NCI-H1930 (cell line): ENCODE measurements at places on chromosomes 2 and 18.

- no peak for DNase-seq
These were observed 323.1 kb downstream of the SLC8A1 start for GRCh38 chr2:40128796-40129195.

- no peak for DNase-seq
These were observed 18.0 kb downstream of the TBR1 start for GRCh38 chr2:161434118-161434517.

- DNase-seq = no peak
These were observed 1.1 kb downstream of the PRKRA start for GRCh38 chr2:178449700-178450523.

DNA sequence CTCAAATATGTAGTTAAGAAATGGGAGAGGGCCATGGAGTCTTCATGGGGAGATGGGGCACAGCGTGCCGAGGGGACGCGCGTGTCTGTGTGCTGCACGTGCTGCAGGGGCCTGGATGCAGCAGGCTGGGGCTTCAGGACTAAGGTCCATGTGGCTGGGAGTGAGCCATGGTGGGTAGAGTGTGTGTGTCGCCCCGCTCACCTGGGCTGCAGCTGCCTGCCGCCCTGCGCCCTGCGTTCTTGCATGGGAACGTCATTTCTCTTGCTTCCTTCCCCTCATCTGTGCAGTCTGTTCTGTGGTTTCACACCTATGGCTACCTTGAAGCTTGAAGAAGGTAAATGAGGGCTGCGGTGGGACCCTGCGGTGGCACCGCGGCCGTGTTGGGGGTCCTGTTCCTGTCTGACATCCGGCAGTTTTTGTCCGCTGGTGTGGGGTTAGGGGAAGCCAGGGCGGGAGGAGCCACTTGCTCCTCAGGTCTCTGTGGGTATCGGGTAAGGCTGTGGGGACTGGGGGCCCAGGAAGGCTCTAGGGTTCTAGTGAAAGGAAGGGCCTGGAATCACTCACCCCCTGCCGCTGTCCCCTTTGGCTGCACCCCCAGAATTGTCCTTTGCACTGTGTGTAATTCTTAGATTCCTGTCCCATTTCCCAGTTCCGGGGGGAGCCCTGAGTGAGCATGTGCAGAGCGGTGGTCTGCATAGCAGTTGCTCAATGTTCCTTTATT, 54.1 kb upstream of the HS6ST1 start:
- DNase-seq = no peak

GRCh38 chr2:111176388-111176787, 55.7 kb downstream of the BCL2L11 start:
- no peak for DNase-seq

- no peak for DNase-seq
These were observed 135.2 kb downstream of the RTN4 start for GRCh38 chr2:54915101-54915500.

DNA sequence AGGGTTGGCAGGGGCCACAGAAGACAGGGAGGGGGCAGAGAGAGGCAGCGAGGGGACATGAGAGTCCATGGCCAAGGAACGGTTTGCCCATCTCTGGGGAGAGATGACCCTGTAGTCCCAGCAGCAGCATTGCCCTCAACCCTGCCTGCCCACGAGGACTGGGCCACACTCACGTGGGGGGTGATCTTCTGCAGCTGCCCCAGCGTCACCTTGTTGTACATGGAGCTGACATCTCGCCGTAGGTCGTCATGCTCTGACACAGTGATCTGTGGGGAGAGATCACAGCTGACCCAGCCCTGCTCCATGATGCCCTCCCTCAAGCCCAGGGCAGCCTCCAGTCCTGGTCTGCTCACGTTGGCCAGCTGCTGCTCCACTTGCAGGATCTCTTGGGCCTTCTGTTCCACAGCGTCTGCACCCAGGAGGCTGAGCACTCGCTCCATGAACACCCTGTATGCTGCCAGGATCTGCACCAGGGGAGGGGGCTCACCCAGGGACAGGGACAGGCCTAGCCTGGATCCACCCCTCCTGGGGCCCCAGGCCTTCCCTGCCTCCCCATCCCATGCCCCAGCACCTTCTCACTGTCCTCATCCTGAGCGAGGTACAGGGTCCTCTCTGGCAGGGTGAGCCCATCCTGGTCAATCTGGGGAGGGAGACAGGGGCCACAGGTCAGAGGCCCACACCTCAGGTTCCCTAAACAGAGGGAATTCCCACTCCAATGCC, 2.8 kb downstream of the ECEL1 start:
- no peak for DNase-seq

DNA sequence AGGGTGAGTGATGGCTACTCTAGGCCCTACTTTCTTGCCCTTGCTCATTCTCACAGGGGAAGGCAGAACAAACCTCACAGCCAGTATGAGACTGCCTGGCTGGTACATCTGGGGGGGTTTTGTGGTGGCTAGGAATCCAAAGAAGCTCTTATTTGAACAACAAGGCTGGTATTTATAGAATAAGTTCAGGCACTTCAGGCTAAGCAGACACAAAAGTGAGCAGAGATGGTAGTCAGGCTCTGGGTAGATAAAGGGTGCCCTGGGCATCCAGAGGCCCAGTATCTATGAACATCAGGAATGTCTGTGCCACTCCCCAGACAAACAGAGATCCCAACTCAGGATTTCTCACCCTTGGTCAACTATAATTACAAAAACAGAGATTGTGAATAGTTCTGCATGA, 57.2 kb upstream of the RTN4 start:
- DNase-seq = no peak

DNA sequence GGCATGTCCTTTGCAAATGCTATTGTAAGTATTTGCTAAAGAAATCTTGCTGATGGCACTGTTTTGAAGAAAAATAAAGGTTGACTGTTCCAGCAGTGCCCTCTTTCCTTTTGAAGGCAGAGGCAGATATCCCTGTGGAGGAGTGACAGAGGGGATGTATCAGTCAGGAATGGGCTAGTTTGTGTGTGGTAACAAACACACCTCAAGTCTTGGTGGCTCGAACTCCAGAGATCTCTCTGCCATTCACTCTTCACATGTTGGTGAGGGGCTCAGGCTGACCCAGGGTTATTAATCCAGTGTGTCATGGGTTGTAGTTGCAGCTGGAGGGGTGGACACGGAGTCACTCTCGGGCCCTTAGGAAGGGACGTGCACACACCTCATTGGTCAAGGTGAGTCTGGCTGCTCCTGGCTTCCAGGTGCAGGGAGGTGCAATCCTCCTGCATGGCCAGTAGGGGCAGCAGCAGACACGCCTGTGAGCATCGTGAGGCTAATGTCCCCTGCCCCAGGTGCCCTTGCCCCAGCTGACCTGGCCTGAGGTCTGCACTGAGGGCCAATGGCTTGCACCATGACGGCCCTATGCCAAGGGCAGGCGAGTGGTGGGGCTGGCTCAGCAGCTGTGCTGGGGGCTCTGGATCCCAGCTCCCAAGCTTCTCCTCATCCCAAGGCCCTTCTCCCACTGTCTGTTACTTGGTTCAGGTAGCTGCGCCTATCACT, 146.5 kb downstream of the ASB1 start:
- DNase-seq = no peak

GRCh38 chr2:5263291-5263690, 428.9 kb upstream of the SOX11 start:
- DNase-seq = no peak

GRCh38 chr2:15675456-15676195, 84.0 kb downstream of the DDX1 start:
- DNase-seq = no peak

GRCh38 chr2:8346208-8346607, 335.6 kb upstream of the ID2 start:
- no peak for DNase-seq

- DNase-seq = no peak
These were observed 44.5 kb upstream of the FOSL2 start for GRCh38 chr2:28348149-28348567.

- no peak for DNase-seq
These were observed 307.4 kb upstream of the VWC2L start for GRCh38 chr2:214103276-214104001.

DNA sequence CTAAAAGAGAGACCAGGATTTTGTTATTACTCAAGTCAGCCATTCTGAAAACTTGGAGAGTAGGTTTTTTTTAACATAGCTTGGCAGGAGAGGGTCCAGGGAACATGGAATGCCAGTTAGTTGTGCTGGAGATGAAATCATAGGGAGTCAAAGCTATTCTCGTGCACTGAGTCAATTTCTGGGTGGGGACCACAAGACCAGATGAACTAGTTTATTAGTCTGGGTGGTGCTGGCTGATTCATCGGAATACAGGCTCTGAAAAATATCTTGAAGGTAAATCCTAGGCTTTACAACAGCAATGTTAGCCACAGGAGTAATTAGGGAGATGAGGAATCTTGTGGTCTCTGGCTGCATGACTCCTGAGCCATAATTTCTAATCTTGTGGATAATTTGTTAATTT, 921.4 kb downstream of the TRIB2 start:
- DNase-seq = no peak

- no peak for DNase-seq
These were observed 34.9 kb upstream of the CYP26B1 start for GRCh38 chr2:72182547-72182946.

DNA sequence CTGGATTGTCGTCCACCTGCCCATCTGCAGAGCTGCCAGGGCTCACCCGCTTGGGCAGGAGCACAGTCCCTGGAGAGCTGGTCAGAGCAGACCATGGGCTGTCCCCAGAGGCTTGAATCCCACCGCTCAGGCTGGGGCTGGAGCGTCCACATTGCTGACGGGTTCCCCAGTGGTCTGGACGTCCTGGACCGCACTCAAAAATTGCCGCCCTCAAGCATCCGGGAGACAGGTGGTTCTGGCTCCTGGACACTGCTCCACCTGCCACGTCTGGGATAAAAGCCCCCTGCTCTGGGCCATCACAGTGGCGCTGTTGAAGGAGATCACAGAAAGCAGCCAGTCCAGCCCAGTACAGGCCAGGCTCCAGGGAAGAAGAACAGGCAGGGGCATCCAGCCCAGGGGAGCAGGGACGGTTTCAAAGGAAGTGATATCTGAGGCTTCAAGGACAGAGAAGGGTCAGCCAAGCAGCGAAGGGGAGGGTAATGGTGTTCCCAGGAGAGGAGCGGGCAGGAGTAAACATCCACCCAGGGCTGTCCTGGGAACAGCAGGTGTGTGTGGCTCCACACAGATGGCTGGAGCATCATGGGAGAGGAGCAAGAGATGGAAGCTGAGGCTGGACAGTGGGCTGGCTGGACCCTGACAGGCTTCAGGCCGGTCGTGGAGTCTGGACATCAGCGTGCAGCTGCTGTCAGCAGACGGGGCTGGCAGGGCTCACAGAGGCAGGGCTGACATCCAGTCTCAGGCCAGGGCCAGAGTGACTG, 21.9 kb upstream of the ID2 start:
- DNase-seq = no peak

GRCh38 chr2:236749346-236749745, 179.7 kb downstream of the ACKR3 start:
- DNase-seq = no peak

DNA sequence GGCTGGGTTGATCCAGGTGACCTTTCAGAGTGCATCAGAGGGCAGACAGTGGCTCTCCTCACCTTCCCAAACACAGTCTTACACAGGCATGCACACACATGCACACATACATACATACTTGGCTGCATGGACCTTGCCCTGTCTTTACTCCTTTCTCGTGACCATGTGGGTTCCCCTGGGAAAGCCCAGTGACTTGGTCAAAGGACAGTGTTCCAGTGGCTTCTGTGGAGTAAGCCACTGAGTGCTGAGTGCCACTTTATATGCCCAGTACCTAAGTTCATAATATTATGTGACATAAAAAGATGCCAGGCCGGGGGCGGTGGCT, 249.4 kb downstream of the MYCN start:
- no peak for DNase-seq

- no peak for DNase-seq
These were observed 2.5 kb downstream of the PDK1 start for GRCh38 chr2:172558372-172558771.

DNA sequence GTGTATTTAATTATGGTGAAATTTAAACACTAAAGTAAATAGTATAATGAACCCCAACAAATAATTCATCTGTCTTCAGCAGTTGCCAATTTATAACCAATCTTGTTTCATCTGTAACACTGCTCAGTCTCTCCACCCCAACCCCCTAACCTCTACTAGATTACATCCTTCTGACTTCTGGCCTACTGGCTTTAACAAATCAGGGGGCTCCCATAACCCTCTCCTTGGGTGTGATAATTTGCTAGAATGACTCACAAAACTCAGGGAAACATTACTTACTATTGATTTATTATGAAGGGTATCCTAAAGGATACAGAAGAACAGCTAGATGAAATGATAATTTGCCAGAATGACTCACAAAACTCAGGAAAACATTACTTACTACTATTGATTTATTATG, 50.7 kb downstream of the PIK3C3 start:
- no peak for DNase-seq

DNA sequence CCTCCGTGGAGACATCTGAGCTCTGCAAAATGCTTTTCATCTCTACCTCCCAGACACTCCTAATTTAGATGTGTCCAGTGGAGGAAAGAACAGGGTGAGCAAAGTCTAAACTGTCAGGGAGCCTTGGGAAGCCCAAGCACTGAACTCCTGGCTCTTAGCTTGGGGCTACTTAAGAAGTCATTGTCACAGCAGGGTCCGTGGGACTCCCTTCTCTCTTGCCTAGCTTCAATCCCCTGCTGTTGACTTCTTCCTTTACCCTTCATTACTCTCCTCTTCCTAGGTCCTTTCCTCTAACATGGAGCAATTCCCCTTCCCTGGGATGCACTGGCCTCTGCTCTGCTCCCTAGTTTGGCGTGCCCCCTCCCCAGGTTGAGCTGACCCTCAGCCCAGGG, 3.4 kb downstream of the OSR1 start:
- DNase-seq = no peak

GRCh38 chr18:60534538-60534937, 162.0 kb upstream of the MC4R start:
- no peak for DNase-seq

- no peak for DNase-seq
These were observed 57.9 kb downstream of the SLC66A3 start for GRCh38 chr2:11213090-11213638.

- DNase-seq = no peak
These were observed 67.6 kb downstream of the FEZ2 start for GRCh38 chr2:36530178-36530982.

GRCh38 chr2:43427032-43427424, 168.8 kb downstream of the THADA start:
- no peak for DNase-seq

GRCh38 chr2:45668509-45668908, 17.0 kb downstream of the PRKCE start:
- no peak for DNase-seq

DNA sequence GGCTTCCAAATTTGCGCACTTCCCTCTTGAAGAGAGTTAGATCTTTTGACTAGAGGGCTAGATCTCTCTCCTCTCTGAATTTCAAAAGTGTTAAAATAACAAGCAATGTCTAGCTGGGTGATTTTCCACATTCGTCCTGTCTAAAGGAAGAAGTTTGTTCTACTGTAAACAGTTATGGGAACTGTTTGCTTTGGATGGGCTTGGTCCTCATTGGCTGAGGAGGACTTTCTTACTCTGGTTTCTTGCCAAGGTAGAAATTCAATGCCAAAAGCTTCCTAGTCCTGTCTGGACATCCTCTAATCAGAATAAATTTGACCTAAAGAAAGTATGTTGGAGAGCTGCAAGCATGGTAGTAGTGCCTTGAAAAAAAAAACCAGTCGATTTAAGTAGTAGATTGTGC, 47.4 kb upstream of the RAPH1 start:
- no peak for DNase-seq
